ENCODE measurements at places on chromosomes 7 and 10.

DNA sequence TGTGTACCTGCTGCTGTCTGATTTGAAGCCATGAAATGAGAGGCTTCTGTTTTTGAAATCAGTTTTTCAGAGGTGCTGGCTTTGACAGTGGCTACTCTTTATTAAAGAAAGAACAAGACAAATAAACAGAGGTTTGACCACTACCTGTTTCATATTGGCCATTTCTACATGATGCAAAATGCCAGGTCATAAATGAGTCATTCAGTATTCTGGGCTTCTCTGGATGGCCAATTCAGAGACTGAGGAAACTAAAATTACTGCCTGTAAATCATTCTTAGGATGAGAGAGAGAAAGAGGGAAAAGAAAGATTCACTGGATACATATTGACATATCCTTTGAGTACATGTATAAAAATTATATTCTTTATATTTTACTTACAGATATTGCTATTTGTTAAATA lies 303.3 kb upstream of the ETV1 start:
- DNase-seq: no peak

- DNase-seq: no peak
Measured at GRCh38 chr10:129897871-129898626, 66.0 kb downstream of the EBF3 start.

- DNase-seq: no peak
Measured at GRCh38 chr10:90925079-90926029, 4.5 kb upstream of the ANKRD1 start.

- DNase-seq: no peak
Measured at GRCh38 chr10:70843333-70843732, 27.6 kb downstream of the SGPL1 start.

DNA sequence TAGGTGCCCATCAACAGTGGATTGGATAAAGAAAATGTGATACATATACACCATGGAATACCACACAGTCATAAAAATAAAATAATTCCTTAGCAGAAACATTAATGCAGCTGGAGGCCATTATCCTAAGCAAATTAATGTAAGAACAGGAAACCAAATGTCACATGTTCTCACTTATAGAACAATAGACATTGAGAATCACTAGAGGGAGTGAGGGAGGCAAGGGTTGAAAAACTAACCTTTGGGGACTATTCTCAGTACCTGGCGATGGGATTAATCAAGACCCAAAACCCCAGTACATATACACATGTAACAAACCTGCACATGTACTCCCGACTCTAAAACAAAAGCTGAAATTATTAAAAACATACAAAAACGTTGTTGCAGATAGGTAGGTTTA lies 222.6 kb downstream of the SEMA3E start:
- DNase-seq: no peak

DNA sequence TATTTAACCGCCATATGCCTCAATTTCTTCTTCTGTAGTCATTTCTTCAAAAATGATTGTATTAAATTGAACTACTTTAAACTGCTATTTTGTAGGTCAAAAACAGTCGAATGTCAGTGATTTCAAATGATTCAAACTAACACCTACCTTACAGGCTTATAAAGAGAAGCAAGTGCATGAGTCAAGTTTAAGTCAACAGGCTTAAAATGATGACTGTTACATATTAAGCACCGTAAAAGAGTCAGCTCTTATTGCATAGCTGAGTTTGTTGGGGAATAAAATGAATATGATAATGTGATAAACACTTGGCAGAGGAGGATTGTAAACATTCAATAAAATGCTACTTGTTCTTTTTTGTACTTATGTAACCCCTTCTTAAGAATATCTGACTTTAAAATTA lies 90.1 kb upstream of the ANKRD1 start:
- no peak for DNase-seq

- DNase-seq: no peak
Measured at GRCh38 chr10:46289209-46289810, 2.5 kb downstream of the ANTXRL start.

GRCh38 chr7:55502124-55502857 lies 70.0 kb downstream of the VOPP1 start:
- peak; percentile 51 for DNase-seq

GRCh38 chr10:60921633-60922032 lies 22.4 kb downstream of the RHOBTB1 start:
- DNase-seq: no peak

DNA sequence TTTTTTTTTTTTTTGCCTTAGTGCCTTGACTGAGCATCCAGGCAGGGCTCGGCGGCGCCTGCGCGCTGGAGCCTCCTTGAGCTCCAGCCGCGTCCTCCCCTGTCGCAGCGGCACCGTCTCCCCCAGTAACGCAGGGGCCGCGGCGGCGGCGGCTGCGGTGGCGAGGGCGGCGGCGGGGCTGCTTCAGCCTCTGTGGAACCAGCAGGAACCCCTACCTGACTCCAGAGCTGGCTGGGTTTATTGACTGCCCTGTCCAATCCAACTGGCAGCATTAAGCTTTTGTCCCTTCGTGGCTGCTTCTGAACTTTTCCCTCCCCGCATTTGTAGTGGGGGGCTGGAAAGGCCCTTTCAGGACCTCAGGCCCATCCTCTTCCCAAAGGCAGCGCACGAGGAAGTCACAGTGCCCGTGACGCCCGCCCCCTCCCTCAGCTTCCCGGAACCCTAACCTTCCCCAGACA lies at the start of gene GPR85:
TSS of gene GPR85 (minus strand) at position 397 of the 458 bp plus-strand sequence. CDS start 2,106 bp downstream, outside the sequence.
- peak; percentile 56 for DNase-seq

GRCh38 chr10:124217906-124218804 lies 124.8 kb upstream of the CHST15 start:
- no peak for DNase-seq

GRCh38 chr10:48557511-48558123 lies 47.3 kb downstream of the ARHGAP22 start:
- DNase-seq: no peak

GRCh38 chr7:129859183-129859582 lies 93.6 kb downstream of the UBE2H start:
- no peak for DNase-seq

GRCh38 chr10:24552346-24553016 lies 171.2 kb downstream of the ARHGAP21 start:
- DNase-seq: no peak

DNA sequence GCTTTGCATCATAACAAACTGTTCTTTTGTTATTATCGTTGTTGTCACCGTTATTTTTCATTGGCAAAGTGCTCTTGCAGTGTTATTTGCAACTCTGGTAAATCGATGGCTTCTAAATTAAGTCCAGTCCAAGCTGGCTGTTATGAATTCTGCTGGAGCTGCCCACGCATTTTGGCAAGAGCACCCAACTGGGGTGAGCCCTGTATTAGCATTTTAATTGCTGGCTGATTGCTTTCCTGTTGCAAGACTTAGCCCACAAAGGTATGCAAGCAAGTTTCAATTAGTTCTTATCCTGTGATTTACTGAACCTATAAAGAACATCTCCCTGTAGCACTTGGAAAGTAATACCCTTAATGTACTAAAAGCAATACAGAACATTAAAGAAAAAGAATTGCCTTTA lies 226.8 kb downstream of the ACTR3B start:
- no peak for DNase-seq

GRCh38 chr7:142440219-142440905 lies 182.5 kb upstream of the PRSS58 start:
- no peak for DNase-seq

DNA sequence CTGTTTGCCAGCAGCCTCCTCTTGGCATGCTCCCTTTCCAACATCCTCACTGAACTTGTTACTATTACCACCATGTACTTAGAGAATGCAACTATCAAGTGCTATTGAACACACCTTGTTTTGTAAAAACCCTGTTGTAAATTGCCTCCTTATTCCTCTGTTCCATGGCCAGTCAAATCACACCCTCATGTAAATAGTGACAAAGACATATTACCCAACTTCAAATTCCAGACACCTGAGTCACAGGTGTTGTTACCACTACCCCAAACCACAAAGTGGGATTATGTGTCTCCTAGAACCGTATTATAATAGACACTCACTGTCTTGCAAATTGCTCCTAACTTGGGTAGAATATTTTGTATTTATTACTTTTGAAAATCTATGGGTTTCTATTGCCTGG lies 263.2 kb upstream of the C7orf33 start:
- no peak for DNase-seq

- DNase-seq: no peak
Measured at GRCh38 chr10:124059551-124059950, 33.8 kb downstream of the CHST15 start.

DNA sequence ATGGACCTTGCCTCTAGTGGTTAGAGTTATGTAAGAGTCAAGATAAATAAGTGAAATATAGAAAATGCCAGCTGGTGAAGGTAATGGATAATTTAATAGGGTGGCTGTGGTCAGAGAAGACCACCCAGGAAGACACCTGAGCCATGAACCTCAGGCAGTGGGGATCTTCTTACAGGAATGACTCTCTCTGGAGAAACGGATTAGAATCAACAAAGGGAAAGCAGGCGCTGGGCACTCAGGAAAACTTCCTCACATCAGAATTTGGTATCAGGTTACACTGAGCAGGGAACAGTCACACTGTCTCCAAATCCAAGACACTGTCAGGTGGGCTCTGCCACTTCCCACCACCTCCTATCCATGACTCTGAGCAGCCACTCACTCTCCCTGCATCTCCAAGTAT lies 132.6 kb downstream of the DYNC2I1 start:
- no peak for DNase-seq

- no peak for DNase-seq
Measured at GRCh38 chr7:127957886-127958285, 73.4 kb downstream of the LRRC4 start.

GRCh38 chr10:72353028-72353964 lies 1.4 kb downstream of the DNAJB12 start:
- DNase-seq: no peak

GRCh38 chr7:87380905-87381304 lies 35.4 kb downstream of the CROT start:
- no peak for DNase-seq

DNA sequence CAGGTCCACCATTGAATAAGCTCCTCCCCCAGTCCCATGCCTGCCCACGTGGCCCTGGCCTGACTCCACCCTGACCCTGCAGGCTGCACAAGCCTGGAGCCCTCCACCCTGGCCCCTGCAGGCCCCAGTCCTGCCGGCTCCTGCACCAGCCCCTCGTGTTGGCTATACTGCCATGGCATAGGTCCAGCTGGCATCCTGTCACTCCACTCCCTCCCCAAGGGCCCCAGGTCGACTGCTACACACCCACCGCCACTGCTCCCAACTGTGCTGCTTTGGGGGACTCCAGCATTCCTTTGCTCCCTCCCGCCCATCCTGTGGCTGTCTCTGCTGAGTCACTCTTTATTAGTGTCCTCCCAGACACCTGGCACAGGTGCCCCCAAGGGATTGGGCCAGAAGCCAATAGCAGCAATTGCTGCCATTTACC lies 32.4 kb upstream of the HSPA12A start:
- DNase-seq: no peak

- DNase-seq: no peak
Measured at GRCh38 chr7:17069146-17069545, 187.4 kb upstream of the AGR3 start.

DNA sequence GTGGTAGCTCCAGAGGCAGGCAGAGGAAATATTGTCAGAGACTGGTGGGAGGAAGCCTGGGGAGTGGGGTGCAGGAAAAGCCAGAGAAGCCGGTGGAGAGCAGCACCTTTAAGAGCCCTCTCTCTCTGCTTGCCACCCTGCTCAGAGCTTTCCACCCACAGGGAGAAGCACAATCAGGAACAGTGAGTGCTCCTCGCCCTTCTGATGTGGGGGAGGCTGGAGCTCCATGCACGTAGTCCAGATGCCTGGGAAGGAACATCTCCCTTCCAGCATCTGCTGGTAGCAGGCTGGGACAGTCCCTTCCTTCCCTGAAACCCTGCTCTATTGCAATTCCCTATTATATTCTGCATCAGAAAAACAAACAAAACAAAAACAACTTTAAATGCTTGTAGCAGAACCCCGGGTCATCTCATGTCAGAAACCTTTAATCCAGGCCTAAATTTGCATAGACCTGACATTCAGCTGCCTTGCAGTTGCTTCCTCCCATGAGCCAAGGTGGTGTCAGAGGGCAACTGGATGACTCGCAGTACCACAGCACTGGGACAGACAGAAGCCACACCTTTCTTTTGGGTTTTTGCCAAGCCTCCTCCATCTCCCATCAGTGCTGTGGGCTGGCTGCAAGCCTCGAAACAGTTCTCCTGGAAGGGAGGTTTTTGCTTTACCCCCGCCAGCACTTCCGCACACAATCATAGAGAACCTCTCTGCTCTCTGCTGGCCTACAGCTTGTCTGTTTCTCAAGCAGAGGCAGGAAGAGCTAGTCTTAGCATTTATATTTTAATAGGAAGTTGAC lies 13.1 kb downstream of the AVPI1 start:
- no peak for DNase-seq

DNA sequence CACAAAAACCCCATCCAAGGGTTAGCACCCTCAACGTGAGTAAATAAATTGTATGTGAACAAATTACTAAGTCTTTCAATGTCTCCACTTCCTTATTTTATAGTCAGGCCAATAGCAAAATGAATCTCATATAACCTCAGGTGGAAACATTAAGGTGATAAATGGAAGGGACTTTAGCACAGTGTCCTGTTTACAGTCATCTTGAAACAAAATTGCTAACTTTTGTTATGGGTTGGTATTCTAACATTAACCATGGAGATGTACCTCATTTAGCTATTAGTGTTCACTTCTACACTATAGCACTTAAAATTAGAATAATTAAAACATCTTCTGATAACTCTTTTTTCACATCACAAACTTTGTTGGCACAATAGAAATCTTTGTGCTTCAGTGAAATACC lies 255.8 kb upstream of the CNTNAP2 start:
- no peak for DNase-seq

- no peak for DNase-seq
Measured at GRCh38 chr10:128049226-128050120, 76.8 kb downstream of the MKI67 start.

- peak; percentile 57 for DNase-seq
Measured at GRCh38 chr10:13272164-13272571, 27.7 kb downstream of the PHYH start.

- no peak for DNase-seq
Measured at GRCh38 chr10:873020-873419, 58.5 kb downstream of the LARP4B start.

DNA sequence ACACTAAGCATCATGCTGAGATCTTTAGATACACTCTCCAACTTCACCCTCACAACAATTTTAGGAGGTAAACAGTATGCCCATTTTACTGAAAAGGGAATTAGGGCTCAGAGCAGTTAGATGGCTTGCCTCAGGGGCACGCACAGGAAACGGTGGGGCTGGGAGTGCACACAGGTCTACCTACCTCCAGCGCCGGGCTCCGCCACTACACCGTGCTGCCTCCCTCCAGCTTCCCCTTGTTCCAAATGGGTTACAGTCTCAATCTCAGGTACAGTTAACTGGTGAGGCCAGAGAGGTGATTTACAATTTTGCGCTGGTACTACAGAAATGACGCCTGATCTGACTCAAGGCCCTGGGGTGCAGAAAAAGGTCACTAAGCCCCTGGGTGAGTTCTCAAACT lies 142.0 kb downstream of the NOC3L start:
- DNase-seq: no peak

- DNase-seq: no peak
Measured at GRCh38 chr7:95863623-95864022, 91.3 kb downstream of the DYNC1I1 start.

GRCh38 chr10:62103857-62104256 lies 164.8 kb downstream of the RTKN2 start:
- DNase-seq: no peak

GRCh38 chr7:77427996-77428603 lies 12.0 kb upstream of the GSAP start:
- DNase-seq: no peak

- no peak for DNase-seq
Measured at GRCh38 chr10:113992471-113993011, 51.1 kb upstream of the ADRB1 start.

All from anterior cingulate cortex (tissue), 58 donors.